Right forelimb (tissue), 1 donor: ENCODE measurements at places on chromosomes 7 and 10.
A peak's percentile ranks its signal among the peaks of the same experiment; 100 is the strongest.

GRCh38 chr7:773622-773915 lies 46.5 kb upstream of the PRKAR1B start:
- no peak for DNase-seq

DNA sequence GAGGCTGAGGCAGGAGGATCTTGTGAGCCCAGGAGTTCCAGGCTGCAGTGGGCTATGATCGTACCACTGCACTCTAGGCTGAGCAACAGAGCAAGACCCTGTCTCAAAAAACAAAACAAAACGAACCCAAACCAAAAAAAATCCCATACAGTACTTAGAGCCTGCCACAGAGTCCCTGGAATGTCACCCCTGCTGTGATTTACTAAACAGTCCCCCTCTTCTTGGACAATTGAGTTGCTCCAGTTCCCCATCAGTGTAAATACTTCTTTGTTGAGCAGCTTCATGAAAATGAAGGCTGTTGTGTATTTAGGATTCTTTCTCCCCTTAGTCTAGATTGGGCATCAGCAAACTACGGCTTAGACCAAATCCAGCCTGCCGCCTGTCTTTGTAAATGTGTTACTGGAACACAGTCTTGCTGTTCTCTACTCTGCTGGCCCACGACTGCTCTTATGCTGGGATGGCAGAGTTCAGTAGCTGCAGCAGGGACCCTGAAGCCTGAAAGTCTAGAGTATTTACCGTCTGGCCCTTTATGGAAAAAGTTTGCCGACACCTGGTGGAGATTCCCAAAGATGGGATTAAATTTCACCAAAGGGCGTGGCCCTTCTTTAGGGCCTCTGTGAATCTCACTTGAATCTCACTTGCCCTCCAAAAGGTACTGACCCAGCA lies 57.8 kb downstream of the PALD1 start:
- DNase-seq, result no peak

GRCh38 chr10:61159253-61159652 lies 215.3 kb upstream of the RHOBTB1 start:
- no peak for DNase-seq

DNA sequence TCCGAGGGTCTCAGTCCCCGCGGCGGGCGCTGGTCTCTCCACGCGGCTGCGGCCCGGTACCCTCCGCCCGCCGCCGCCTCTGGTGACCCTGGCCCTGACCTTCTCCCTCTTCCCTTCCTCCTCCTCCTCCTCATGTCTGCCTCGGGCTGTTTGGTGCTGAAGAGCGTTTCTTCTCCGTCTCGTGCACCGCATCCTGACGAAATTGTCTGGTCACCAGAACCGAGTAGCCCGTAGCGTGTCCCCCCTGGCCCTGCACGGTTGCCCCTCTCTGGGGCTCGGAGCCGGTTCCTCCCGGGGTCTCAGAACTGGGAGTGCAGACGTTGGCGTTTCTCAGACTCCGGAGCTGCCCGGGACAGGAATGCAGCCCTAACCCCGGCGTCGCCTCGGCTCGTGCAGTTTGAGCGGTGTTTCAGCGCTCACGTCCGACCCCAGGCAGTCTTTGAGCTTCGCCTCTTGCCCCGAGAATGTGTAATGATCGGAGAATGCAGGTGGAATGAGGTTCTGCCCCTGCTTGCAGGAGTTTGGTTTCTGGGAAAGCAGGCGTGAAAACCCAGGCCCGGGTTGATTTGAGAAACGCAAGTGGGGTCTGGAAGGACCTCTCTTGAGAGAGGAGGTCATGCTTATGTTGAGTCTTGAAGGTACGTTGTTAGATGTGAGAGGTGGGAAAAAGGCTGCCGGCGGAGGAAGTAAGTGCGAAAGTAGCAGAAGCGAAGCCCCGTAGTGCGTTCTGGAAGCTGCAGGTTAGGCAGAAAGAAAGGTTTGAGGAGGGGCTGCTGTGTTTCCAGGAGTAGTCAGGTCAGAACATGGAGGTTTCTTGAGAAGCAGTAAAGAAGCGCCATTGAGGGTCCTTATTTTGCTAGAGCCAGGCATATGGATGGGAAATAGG lies 743 bp downstream of the RBM17 start:
- peak; percentile 53 for DNase-seq

- no peak for DNase-seq
These were observed 57.4 kb upstream of the ACBD5 start for GRCh38 chr10:27297844-27298521.

- DNase-seq, result no peak
These were observed 52.7 kb downstream of the MAD1L1 start for GRCh38 chr7:2180081-2180480.

DNA sequence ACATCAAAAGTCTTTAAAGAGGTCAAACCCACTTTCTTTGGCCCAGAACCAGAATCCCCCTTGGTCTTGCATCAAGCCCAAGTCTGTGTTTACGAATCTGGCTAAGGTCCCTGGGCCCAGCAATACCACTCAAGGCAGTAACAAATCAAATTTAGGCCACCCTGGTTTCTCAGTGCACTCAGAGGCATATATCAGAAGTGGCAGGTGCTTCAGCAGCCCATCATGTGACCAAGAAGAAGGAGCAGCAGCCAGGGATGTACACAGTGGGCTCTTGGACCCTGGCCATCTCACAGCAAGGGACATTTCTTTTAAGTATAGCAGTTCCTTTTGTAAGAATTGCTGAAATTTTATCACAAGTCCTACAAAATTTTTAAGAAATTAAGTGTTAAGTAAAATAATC lies 7.3 kb upstream of the SLC25A13 start:
- no peak for DNase-seq

- DNase-seq, result no peak
These were observed 1.7 kb downstream of the SDK1 start for GRCh38 chr7:3302681-3303320.

DNA sequence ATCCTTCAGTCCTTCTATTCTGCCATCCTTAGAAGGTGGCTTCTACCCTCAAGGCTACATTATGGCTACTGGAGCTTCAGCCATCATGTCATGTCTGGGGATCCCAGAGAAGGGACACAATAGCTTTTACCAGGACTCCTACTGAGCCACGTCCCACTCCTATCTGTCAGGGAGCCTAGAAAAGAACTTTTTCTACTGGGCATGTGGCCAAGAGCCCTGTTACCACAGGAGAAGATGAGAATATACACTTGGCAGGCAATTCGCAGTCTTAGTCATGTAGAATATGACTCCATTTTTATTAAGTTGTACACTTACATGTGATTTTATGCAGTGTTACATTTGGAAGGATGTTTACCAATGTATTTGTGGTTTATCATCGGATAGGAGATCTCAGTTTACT lies 64.6 kb upstream of the KCNMA1 start:
- DNase-seq, result no peak

- no peak for DNase-seq
These were observed 5.7 kb upstream of the ZMIZ1 start for GRCh38 chr10:79063071-79063491.

GRCh38 chr7:99380823-99381663 lies 6.5 kb downstream of the ARPC1B start:
- no peak for DNase-seq

GRCh38 chr10:95475827-95476468 lies 85.2 kb downstream of the SORBS1 start:
- no peak for DNase-seq

- DNase-seq, result no peak
These were observed 39.2 kb downstream of the MPLKIP start for GRCh38 chr7:40095230-40095629.

DNA sequence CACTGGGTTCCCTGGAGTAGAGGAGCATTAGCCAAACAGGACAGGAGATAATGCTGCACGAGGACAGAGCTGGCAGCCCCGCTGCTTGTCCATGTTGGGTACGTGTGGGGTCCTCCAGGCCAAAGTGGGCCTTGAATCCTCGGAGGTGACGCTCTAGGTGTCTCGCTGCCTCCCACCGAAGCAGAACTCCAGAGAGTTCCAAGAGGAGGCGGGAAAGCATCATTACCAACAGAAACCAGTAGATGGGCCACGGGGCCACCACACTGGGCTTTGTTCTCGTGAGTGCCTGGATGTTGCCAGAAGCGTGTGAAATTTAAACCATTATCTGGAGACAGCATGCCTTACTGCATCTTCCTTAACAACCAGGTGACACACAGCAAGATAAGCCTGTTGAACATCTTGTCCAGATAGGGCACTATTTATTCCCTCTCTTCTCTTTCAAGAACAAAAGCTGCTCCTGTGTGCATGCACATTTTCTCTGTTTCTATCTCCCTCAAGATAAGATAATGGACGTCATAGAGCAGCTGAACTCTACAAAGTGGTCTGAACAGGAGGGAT lies 56.8 kb downstream of the TNS3 start:
- no peak for DNase-seq

DNA sequence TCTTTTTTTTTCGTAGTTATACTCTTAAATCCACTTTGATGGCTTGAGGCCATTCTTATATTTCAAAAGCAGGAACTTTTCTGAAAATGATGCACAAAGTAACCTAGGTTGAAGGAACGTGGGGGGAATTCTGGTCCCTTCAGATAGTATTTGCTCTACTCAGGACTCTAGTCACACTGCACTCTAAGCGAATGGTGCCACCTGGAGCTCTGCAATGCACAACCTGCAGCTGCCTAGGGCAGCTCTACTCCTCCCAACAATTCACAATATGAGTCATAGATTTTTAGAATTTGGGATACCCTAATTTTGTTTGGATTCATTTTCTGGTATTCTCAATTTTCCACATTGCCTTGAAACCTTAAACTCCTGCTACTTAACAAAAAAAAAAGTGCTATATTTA lies 17.3 kb downstream of the SYPL1 start:
- DNase-seq, result no peak

DNA sequence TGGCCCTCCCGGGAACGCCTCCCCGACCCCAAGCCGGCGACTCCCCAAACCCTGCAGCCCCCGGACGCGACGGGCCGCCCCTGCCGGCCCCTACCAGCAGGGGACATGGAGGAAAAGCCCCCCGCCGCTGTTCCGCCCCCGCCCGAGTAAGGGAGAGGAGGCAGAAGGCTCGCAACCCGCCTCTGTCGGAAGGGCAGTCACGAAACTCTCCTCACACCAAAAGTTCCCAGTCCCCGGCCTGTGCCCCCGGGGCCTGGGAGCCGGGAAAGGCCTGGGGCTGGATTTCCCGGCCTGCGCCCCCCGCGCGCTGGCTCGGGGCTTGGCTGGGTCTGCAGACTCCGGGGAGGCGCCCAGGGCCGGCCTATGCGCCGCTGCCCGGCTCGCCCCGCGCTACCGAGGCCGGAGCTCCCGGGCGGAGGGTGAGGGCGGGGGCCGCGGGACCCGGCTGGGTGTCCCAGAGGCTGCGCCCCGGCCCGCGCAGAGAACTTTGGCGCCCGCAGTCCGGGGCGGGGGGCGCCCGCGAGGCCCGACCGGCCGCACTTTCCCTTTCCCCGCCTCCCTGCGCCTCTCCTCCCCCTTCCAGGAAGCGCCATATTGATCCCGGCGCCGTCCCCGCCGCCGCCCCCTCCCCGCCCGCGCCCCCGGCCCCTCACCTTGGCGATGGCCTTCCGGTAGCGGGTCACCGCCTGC lies 728 bp downstream of the PARD3 start:
- DNase-seq, result peak; percentile 84

DNA sequence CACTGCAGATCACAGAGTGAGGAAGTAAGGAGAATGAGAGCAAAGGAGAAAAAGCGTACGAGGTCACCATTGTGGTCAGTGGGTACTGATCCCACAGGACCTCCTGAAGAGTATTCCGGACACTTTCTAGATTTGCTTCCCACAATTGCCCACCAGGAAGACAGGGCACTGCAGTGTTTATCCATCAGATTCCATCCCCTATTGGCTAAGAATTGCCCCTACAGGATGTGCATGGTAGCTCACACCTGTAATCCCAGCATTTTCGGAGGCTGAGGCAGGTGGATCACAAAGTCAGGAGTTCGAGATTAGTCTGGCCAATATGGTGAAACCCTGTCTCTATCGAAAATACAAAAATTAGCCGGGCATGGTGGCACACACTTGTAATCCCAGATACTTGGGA lies 5.3 kb upstream of the FHIP2A start:
- no peak for DNase-seq

DNA sequence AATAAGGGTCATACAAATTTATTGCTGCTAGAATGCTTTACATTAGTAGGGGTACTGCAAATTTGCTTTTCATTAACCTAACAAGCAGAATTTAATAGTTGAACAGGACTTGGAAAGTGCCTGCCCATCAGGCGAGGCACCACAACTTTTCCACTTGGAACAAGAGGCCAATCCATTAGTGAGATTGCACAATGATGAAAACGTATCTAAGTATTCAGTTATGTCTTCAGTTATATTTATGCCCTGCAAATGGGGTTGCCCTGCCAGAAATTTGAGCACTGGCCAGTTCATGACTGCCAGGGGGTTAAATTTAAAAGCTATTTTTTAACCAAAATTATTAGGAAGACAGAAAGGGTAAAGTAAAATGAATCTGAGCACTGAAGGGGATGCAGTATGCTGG lies 111.1 kb upstream of the PALS2 start:
- DNase-seq, result no peak

DNA sequence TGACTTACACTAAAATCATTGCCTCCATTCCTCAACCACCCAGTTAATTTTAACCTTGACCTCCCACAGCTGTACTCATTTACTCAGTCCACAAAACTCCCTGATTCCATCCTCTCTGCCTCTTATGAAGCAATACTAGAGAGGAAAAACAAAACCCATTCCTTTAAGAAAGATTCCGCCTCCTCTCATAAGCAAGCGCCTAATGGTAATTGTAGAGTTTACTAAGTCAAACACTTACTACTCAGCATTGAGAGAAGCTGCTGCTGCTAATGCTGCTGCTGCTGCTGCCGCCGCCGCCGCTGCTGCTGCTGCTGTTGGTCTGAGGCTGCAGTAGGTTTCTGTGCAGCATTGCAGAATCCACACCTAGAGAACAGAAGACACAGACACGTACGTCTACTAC lies 2.1 kb upstream of the ADD3 start:
- DNase-seq, result peak; percentile 56

- DNase-seq, result no peak
These were observed 51.6 kb downstream of the SMKR1 start for GRCh38 chr7:129553899-129554461.

DNA sequence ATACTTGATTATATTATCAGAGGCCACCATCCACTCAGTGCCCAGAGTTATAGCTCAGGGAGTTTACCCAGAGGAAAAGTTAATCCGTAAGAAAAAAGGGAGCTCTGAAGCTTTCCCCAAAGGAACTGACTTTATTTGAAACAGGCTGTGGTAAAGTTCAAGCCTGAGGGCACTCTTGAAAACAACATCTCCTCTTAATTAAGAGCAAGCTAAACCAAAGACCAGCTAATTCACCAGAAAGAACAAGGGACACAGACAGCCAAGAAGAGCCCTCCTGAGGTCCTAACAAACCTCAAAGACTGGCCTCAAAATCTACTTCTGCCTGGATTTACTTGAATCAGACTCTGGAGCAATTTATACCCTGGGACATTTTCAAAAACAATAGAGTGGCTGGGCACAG lies 159.6 kb upstream of the CHST15 start:
- no peak for DNase-seq

DNA sequence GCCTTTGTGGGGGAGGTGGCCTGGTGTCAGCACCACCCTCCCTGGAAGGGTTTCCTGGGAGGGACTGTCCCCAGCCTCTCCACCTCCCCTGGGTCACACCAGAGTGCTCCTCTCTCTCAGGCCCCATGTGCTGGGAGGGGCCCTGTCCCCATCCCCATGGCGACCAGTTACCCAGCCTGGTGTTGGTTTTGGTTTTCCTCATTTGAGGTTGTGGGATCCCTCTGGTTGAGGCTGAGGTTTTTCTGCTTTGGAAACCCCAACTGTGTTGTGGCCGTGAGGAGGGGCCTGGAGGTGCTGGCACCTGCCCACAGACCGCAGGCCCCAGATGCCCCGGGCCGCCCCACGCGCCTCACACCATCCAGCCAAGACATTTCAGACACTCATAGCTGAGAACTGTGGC lies 106.3 kb downstream of the GRK5 start:
- DNase-seq, result no peak
